ENCODE measurements at places on chromosomes 5 and 9.

GRCh38 chr9:98262056-98262455, 6.6 kb upstream of the TBC1D2 start:
- no peaks in the 10 kb centered on the region for H3K36me3 ChIP-seq
- H3K4me3 ChIP-seq, result no peak overlapping the region
- H3K27ac ChIP-seq, result no peak overlapping the region
- DNase-seq, result no peak
- no peaks in the 10 kb centered on the region for H3K4me1 ChIP-seq
- H3K27me3 ChIP-seq, result no peaks in the 10 kb centered on the region

DNA sequence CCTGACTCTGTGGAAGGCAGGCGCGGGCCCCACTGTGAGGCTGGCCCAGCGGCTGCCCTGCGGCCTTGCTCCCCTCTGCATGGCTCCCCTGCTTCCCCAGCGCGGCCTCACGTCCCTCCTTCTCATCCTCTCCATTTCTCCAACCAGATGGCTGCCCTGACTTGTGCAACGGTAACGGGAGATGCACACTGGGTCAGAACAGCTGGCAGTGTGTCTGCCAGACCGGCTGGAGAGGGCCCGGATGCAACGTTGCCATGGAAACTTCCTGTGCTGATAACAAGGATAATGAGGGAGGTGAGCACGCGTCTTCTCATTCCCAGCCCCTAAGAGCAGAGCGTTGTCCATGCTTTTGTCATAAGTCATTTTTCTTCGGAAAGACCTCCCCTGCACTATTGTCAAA, 129.0 kb upstream of the WWC1 start:
- H3K36me3 ChIP-seq, result no peaks in the 10 kb centered on the region
- peaks cover 18% of the 10 kb centered on the region for H3K4me1 ChIP-seq
- H3K27me3 ChIP-seq, result no peaks in the 10 kb centered on the region
- H3K4me3 ChIP-seq, result no peak overlapping the region
- DNase-seq, result no peak

GRCh38 chr9:112971415-112971814, 40.6 kb downstream of the ZNF883 start:
- no peak for DNase-seq
- no peaks in the 10 kb centered on the region for H3K36me3 ChIP-seq
- H3K4me1 ChIP-seq, result no peaks in the 10 kb centered on the region
- H3K27ac ChIP-seq, result no peak overlapping the region
- H3K4me3 ChIP-seq, result no peak overlapping the region

DNA sequence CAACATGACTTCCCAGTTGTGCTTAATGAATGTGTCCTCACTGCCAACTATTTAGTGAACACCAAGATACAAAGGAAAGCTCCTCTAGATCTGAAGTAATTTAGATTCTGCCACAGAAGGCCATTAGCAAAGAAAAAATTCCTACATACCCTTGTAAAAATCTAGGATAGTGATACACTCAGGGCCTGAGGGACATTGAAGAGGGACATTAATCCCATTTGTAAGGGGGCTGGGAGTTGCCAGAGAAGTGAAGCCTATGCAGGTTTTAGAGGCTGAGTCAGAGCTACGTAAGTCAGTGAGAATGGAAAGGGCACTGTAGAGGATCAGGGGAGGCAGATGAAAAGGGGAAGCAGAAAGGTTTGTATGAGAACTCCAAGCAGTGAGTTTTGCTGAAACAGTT, 286.9 kb upstream of the TARS1 start:
- H3K4me1 ChIP-seq, result no peaks in the 10 kb centered on the region
- no peaks in the 10 kb centered on the region for H3K36me3 ChIP-seq
- H3K27me3 ChIP-seq, result no peaks in the 10 kb centered on the region
- DNase-seq, result no peak

- peaks cover 17% of the 10 kb centered on the region for H3K4me1 ChIP-seq
- H3K27me3 ChIP-seq, result no peaks in the 10 kb centered on the region
- peak; percentile 17 for DNase-seq
- peaks cover 30% of the 10 kb centered on the region for H3K36me3 ChIP-seq
- H3K27ac ChIP-seq, result no peak overlapping the region
These were observed 831 bp downstream of the INPP5E start for GRCh38 chr9:136438548-136439480.

GRCh38 chr9:70514273-70514672, 99.8 kb upstream of the KLF9 start:
- no peaks in the 10 kb centered on the region for H3K27me3 ChIP-seq
- H3K36me3 ChIP-seq, result no peaks in the 10 kb centered on the region
- no peak for DNase-seq
- H3K4me3 ChIP-seq, result no peak overlapping the region

- no peak for DNase-seq
- H3K27me3 ChIP-seq, result no peaks in the 10 kb centered on the region
- no peaks in the 10 kb centered on the region for H3K4me1 ChIP-seq
These were observed 11.5 kb upstream of the PSIP1 start for GRCh38 chr9:15522130-15522755.

GRCh38 chr9:6827439-6828145, 69.8 kb downstream of the KDM4C start:
- no peak overlapping the region for H3K4me3 ChIP-seq
- no peaks in the 10 kb centered on the region for H3K4me1 ChIP-seq
- no peak overlapping the region for H3K27ac ChIP-seq
- no peaks in the 10 kb centered on the region for H3K27me3 ChIP-seq
- H3K36me3 ChIP-seq, result no peaks in the 10 kb centered on the region

DNA sequence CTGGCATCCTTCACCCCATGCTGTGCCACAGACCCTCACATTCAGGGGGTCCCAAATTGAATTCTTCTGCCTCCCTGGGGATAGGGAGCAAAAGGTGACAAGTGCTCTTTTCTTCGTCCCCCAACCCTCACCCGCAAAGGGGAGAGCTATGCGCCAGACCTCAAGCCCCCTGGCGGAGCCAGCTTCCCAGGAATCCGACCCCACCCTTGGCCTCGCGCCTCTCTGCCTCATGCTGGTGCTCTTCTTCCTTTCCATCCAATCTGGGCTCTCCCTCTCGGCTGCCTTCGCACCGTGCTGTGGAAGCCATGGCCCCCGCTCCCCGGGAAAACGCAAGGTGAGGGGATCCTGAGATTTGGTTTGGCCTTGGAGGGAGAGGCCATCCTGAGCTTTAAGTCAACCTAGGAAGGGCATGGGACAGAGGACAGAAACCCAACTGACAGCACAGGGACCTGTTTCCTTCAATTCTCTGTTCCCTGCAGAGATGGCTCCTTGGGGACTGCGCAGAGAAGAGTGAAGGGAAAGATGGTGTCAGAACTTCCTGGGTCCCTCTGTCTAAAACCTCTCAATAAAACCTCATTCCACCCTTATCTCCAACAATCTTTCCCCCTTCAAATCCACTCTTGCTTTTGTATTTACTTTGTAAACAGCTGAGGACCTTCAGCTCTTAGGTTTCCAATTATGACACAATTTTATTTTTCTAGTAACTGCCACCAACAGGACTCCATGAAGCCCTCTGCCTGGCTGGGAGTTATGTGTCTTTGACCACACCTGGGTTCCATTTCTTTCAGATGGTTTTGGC, 36.3 kb upstream of the CRB2 start:
- no peaks in the 10 kb centered on the region for H3K36me3 ChIP-seq
- no peaks in the 10 kb centered on the region for H3K27me3 ChIP-seq
- DNase-seq, result no peak

DNA sequence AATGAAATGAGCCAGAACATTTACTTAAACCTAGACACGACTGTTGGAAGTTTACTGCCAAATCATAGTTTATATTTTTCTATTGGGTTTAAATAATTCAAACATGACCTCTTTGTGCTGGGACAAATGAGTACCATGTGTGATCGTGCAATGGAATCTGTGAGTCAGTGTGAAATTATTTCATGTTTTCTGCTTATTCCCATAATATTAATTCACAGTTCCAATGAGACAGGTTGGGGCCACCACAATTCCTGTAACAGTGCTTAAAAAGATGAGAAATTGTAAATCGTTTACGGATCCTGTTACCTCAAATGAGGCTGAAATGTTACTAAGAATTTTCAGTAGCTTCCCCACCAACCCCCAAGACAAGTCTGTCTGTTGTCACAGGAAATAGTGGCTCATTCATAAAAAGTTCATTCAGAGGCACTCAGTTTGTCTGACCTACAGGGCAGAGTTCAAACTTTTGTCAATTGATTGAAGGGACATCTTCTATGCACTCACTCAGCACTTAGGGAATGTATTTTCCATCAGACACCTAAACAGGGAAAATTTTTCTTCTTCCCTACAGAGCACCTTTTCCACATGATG, 563.9 kb upstream of the ADAMTS16 start:
- peaks cover 8% of the 10 kb centered on the region for H3K4me1 ChIP-seq
- DNase-seq, result no peak
- no peak overlapping the region for H3K4me3 ChIP-seq
- H3K36me3 ChIP-seq, result no peaks in the 10 kb centered on the region
- no peaks in the 10 kb centered on the region for H3K27me3 ChIP-seq

DNA sequence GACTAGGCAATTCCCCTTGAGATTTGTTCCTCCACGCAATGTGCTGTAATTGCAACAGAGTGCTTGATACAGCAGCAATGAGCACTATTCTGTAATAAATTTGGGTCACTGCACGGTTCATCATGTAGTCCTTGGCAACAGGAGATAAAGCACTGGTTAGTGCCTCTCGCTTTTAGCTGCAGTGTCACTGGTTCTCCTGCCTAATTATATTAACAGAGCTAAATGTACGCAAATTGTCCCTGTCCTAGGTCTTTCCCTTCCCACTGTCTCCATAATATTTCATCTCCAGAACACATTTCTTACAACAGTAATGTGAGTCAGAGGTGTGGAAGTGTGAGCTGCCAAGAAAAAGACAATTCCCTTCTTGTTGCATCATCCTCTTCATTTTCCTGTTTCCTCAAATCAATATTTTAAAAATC, 553.1 kb downstream of the ZNF608 start:
- H3K4me1 ChIP-seq, result peaks cover 39% of the 10 kb centered on the region
- no peak for DNase-seq
- H3K27me3 ChIP-seq, result no peaks in the 10 kb centered on the region
- H3K27ac ChIP-seq, result no peak overlapping the region

GRCh38 chr5:169545762-169546161, 37.8 kb upstream of the SPDL1 start:
- H3K36me3 ChIP-seq, result no peaks in the 10 kb centered on the region
- DNase-seq, result no peak
- H3K27ac ChIP-seq, result no peak overlapping the region

DNA sequence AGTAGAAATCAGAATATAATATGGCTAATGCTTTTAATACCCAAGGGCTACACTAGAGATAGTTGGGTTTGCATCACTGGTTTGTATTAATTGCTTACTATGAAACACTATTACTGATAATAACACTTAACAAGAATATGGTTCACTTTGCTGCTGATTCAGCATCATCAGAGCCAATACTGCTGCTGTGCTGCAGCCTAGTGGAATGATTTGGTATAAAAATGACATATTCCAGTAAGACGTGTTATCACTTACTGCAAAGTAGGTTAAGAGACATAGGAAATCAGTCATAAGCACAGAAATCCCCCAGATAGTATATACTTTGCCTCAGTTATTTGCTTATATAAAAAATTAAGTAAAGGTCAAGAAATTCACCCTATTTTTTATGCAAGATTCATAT, 2.8 kb downstream of the CDH10 start:
- DNase-seq, result no peak
- H3K4me1 ChIP-seq, result peaks cover 7% of the 10 kb centered on the region
- no peaks in the 10 kb centered on the region for H3K27me3 ChIP-seq
- no peak overlapping the region for H3K4me3 ChIP-seq
- no peak overlapping the region for H3K27ac ChIP-seq

GRCh38 chr5:174793684-174794328, 69.4 kb downstream of the MSX2 start:
- no peaks in the 10 kb centered on the region for H3K27me3 ChIP-seq
- no peaks in the 10 kb centered on the region for H3K36me3 ChIP-seq
- DNase-seq, result peak; percentile 62
- H3K4me1 ChIP-seq, result peaks cover 3% of the 10 kb centered on the region
- H3K27ac ChIP-seq, result no peak overlapping the region

DNA sequence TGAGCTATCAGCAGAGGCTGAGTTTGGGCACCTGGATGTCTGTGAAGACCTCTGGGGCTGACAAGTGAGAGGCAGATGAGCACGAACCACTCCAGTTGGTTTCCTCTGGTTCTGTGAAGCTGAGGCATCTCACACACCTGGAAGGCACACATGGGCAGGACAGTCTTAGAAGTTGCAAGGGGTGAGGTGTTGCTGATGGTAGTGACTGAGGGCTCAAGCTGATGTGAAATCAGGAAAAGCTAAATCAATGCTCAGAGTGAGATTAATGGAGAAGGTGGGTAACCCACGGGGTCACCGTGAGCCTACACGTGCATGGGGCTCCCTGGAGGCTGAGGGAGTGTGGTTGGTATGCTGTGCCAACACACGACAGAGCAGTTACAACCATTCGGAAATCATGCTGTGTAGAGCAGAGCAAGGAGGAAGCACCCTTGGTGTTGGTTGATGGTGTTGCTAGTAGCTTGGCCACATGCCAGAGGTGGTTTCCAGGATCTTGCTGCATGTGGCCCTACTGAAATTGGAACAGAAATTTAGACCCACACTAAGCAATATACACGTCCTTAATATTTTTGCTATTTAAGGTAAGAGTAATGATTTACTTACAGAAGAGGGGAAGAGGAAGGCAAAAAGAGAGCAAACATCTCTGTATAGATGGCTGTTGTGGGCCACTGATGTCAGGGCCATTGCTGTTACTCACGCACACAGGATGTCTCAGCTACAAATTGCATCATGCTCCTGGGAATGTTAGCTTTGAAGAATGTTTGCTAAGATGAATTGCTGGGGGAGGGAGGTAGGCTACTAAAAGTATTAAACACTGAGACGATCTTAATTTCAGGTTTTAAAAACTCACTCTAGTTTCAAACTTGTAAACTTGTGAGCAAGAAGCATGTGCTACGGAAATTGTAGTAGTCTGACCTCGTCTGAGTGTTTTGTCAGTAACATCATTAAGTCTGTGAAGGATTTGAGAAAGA, 170.5 kb downstream of the ARHGEF28 start:
- no peaks in the 10 kb centered on the region for H3K27me3 ChIP-seq
- no peaks in the 10 kb centered on the region for H3K4me1 ChIP-seq
- H3K4me3 ChIP-seq, result no peak overlapping the region
- no peak for DNase-seq
- no peaks in the 10 kb centered on the region for H3K36me3 ChIP-seq
- H3K27ac ChIP-seq, result no peak overlapping the region

DNA sequence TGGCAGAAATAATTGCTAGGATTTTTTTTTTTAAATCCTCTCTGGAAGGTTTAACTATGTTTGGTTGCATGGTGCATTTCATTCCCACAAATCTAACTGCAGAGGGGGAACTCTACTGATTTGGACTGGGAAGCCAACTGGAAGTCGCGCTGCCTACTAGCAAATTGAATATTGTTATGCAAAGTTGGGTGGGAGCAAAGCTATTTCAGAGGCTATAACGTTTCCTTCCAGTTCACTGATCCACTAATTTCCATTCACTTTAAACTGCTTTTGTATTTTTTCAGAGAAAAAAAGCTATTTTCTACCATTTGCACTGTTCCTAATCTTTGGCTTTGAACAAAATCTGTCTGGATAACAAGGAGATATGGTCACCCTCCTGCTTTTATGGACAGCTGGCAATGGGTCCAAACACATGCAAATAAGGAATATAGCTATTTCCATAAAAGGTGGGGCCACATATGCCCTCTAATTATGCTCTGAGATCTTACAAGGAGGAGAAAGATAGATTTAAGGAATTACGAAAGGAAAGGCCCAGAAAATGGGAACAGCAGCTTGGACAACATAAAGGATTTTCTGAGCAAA, 40.1 kb downstream of the MACIR start:
- no peak overlapping the region for H3K4me3 ChIP-seq
- no peaks in the 10 kb centered on the region for H3K36me3 ChIP-seq
- H3K27me3 ChIP-seq, result no peaks in the 10 kb centered on the region
- no peak for DNase-seq
- H3K27ac ChIP-seq, result no peak overlapping the region

GRCh38 chr5:91151947-91152346, 231.2 kb downstream of the ARRDC3 start:
- no peaks in the 10 kb centered on the region for H3K27me3 ChIP-seq
- no peak for DNase-seq
- H3K27ac ChIP-seq, result no peak overlapping the region

All from neuronal stem cell (in vitro differentiated cells).